ENCODE measurements at places on chromosomes 5 and 9.

DNA sequence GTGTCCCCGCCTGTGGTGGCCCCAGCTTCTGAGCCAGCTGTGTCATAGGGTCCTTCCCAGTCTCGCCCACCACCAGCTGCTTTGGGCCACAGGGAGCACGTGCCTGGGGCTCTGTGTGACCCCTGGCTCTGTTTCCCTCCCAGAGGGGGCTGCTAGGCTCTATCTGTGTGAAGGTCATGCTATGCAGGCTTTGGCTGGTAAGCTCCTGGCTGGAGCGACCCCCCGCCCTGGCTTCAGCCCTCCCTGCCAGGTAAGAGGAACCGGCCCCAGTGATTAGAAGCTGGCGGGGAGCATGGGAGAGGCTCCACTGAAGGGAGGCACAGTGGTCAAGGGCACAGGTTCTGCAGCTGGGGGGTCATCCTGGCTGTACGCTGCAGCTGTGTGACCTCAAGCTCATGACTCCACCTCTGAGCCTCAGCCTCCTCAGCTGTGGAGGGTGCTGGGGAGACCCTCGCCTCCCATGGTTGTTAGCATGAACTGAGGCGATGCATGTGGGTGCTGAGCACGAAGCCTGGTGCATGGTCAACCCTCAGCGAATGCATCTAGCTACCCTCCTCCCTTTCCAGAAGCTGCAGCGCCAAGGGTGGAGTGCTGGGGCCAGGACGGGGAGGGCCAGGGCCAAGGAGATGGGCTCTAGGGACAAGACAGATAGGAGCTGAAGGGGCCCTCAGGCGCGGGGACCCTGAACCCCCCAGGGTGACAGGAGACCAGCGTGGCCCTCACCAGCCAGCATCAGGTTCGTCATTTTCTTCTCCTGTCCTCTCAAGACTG is 163.8 kb upstream of the MVB12B start:
- no peak for DNase-seq

DNA sequence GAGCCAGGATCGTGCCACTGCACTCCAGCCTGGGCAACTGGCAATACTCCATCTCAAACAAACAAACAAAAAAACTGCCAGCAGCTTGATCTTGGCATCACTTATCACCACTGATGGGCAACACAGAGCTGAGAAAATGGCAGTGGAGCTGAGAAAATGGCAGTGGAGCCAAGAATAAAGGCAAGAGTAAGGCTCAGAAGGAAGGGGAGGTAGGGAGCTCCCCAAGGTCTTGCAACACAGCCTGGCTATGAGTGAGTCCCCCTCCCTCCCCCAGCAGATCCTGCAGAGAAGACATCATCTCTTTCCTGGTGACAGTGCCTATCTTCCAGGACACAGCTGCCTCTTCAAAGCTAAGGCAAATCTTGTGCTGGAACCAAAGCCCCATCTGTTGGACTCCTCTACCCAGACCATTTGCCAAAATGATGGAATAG is 70.3 kb downstream of the UGCG start:
- no peak for DNase-seq

GRCh38 chr9:84583866-84584265 is 85.7 kb upstream of the NTRK2 start:
- no peak for DNase-seq

GRCh38 chr5:139942243-139942642 is 100.9 kb downstream of the NRG2 start:
- DNase-seq: no peak

- DNase-seq: no peak
Measured at GRCh38 chr9:32606811-32607210, 28.7 kb downstream of the TAF1L start.

DNA sequence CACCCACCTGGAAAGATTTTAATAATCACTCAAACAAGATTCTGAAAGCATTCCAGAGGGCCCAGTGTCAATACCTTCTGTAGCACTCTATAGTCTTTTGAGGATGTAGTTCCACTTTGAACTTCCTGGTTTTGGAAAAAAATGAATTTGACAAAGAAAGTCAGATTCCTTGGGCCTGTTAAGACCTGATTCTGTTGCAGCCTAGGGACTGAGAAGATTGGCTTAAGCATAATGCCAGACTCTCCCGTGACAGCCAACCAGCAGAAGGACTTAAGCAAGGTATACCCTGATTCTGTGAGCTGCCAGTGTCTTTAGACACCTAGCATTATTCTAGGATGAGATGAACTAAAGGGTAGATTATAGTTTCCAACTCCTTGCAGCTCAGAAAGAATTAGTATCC is 6.8 kb downstream of the SPINK5 start:
- no peak for DNase-seq

DNA sequence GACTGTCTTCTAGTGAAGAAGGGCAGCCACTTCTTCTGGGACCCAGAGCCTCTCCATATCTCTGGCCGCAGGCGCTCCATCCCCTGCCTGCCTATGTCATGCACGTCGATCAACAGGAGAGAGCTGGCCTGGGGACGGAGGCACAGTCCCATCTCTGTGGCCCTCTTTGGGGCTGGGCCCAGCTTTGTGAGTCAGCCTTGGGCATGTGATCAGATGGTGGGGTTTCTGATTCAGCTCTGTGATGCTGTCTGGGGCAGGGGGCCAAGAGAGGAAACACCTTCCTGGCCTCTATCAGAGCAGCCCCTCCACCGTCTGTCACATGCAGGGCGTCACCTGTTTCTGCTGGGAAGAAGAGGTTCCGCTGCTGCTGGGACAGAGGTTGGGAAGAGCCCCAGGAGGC is 72.6 kb downstream of the MVB12B start:
- no peak for DNase-seq

- DNase-seq: no peak
Measured at GRCh38 chr9:79896390-79896980, 324.7 kb downstream of the TLE4 start.

- no peak for DNase-seq
Measured at GRCh38 chr5:139849942-139850341, 54.3 kb downstream of the PSD2 start.

GRCh38 chr5:2991884-2992283 is 240.4 kb upstream of the IRX2 start:
- DNase-seq: no peak

DNA sequence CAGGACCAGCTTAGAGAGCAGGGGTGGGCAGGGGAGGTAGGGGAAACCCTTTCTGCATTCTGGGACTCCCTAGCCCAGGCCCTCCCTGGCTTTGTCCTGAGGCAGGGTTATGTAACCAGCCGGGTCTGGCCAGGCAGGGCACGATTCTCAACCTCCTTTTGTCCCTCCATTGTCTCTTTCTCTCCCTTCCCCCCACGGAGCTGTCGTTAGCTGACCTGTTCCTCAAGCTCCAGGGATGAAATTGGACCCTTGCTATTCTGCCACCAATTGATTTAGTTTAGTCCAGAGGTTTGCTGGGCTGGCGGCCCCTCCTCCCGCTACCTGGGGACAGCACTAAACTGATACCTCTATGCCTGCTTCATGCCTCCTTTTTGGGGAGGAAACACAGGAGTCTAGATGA is 9.4 kb upstream of the NDST1 start:
- no peak for DNase-seq

DNA sequence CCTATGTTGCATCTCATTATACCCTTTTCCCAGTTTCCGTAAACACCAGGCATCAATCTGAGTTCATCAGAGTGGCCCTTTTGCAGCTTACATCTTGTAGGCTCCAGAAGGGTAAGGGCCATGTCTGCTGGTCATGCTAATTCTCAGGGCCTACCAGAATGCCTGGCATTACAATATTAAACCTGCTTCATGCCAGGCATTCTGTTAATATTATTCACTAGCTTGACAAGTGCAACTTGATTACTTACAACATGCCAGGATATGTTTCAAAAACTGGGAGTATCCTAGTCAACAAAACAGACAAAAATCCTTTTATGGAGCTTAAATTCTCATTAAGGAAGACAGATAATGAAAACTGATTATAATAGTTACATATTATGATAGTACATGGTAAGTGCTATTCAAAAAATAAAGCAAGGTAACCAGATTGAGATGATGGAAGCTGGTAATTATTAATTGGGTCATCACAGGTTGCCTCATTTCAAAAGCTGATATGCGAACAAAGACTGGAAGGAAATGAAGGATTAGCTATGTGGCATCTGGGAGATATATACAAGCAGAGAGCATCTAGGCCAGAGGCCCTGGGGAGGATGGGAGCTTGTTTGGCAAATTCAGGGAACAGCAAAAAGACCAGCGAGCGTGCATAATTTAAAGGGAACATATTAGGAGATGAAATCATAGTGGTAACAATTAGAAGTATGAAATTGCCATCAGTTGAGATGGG is 406.3 kb downstream of the DMRT2 start:
- DNase-seq: no peak

GRCh38 chr9:18579536-18579935 is 105.6 kb downstream of the ADAMTSL1 start:
- DNase-seq: no peak

DNA sequence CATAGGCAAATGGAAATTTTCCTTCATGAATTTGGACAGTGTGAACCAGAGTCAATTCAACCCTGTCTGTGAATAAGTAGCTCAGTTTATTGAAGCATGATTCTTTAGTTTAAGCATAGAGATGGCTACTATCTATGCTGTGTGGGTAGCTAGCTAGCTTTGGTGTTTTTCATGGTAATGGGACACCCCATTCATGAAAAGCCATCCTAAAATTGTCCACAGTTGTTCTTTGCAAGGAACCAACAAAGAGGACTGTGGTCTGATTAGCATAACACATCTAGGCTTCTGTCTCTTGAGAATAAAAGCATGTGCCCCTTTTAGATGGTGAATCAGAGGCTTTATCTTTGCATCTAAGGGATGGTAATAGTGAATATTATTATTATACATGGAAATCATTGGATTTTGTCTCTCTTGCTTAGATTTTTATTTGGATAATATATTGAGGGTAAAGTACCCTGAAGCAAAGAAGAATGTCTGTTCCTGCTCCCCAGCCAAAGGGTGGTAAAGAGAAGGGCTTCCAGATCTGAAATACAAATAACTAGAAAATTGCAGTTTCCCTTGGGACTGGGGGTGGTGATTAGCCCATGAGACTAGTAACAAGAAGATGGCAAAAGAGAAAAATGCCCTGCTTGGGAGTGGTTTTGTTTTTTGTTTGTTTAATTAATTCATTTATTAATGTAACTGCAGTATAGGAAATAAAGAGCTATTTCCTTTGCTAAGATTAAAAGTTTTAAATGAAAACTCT is 624.2 kb upstream of the ZNF608 start:
- DNase-seq: no peak

GRCh38 chr5:172276214-172276613 is 7.3 kb downstream of the UBTD2 start:
- DNase-seq: no peak

DNA sequence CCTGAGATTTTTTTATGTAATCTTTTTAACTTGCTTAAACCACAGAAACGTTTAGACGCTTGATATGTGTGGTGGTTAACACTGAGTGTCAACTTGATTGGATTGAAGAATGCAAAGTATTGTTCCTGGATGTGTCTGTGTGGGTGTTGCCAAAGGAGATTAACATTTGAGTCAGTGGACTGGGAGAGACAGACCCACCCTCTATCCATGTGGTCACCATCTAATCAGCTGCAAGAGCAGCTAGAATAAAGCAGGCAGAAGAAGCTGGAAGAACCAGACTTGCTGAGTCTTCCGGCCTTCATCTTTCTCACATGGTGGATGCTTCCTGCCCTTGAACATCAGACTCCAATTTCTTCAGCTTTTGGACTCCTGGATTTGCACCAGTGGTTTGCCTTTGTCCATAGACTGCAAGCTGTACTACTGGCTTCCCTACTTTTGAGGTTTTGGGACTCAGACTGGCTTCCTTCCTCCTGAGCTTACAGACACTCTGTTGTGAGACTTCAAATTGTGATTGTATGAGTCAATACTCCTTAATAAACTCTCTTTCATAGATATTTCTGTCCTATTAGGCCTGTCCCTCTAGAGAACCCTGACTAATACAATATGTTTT is 816.0 kb upstream of the CDH9 start:
- no peak for DNase-seq

DNA sequence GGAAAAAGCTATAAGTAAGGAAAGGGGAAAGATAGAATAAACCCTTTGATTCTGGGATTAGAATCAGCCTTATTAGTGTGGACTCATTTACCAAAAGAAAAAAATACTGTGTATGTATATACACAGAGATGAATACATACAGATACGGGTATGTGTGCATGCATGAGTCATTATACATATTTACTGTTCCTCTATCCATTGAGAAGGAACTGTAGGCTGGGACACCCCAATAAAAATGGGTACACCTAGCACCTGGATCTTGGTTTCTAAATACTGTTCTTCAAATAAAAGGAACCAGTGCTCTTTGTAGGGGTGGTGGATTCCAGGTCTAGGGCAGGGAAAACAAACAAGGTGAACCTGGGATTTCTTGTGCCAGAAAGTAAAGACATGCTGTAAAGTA is 48.3 kb downstream of the WHRN start:
- DNase-seq: no peak

DNA sequence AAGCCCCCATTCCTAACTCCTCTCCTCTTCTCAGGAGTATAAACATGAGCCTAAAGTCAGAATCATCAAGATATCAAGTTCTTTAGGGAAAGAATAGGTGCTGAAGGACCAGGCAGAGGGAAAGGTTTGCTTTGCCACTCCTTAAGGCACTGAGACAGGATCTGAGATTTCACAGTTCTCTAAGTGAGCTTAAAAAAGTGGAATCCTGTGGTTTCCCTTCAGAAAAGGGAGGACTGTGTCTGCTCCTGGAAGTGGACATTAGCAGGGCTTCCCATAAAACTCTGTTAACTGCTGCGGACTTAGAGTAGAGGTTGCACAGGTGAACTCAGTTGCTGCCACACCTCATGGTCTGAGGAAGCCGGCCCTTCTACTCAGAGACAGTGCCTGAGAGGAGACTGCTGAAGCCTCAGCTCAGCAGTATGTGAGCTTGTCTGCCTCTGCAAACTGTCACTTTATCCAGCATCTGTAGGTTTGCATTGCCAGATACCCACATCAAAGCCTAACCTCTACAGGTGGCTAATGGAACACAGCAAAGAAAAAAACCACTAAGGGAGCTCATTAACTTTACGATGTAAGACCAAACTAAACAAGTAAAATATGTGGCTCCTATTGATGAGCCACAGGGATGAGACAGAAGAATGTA is 42.9 kb downstream of the RIC1 start:
- no peak for DNase-seq

GRCh38 chr9:27280860-27281259 is 16.1 kb downstream of the EQTN start:
- DNase-seq: no peak

- no peak for DNase-seq
Measured at GRCh38 chr5:136022965-136023364, 5.8 kb upstream of the TGFBI start.

- DNase-seq: no peak
Measured at GRCh38 chr9:121358751-121359150, 11.3 kb downstream of the STOM start.

GRCh38 chr5:148776780-148777179 is 49.6 kb upstream of the ADRB2 start:
- DNase-seq: no peak

All from stimulated activated CD4-positive, alpha-beta T cell treated with anti-CD3 and anti-CD28 coated beads, Interleukin-2, amount 100 ng/mL, for 24 hours (primary cell).